ENCODE measurements at places on chromosomes 11 and 22.

- peak; percentile 13 for DNase-seq
These were observed 173.4 kb upstream of the SESN3 start for GRCh38 chr11:95404370-95404769.

- no peak for DNase-seq
These were observed 13.5 kb downstream of the DCPS start for GRCh38 chr11:126317432-126317755.

DNA sequence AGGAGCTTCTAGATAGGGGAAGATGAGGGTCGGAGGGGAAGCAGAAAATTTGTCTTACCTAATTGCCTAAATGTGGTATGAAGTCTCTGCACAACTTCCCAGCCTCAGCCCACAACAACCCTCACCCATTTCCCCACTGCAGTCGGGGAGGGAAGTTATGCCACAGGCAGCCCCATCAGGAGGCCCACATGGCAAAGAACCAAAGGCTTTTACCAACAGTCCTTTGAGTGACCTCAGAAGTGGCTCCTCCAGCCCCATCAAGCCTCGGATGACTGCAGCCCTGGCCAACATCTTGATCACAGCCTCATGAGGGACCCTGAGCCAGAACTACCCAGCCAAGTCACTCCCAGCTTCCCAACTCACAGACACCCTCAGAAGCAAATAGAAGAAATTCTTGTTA is 54.8 kb downstream of the CHST1 start:
- no peak for DNase-seq

- no peak for DNase-seq
These were observed 24.2 kb upstream of the OR6X1 start for GRCh38 chr11:123778511-123778910.

- no peak for DNase-seq
These were observed 90.1 kb downstream of the PHF21B start for GRCh38 chr22:44919691-44920090.

DNA sequence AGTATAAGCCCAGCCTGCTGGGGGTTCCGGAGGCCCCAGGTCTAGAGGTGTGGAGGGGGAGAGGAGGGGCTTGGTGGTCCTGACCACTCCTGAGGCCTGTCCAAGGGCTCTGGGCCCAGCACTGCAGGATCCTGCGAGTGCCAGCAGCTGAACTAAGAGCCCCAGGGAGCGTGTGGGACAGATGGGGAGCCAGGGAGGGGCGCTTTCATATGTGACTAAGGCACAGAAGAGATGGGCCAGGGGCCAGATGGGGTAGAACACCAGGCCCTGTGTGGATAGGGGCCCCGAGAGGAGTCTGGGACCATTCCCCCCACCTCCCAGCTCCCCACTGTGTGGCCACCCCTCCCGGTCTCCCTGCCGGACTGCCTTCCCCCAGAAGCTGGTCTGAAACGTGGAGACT is 18.4 kb downstream of the MAFF start:
- DNase-seq, result no peak

DNA sequence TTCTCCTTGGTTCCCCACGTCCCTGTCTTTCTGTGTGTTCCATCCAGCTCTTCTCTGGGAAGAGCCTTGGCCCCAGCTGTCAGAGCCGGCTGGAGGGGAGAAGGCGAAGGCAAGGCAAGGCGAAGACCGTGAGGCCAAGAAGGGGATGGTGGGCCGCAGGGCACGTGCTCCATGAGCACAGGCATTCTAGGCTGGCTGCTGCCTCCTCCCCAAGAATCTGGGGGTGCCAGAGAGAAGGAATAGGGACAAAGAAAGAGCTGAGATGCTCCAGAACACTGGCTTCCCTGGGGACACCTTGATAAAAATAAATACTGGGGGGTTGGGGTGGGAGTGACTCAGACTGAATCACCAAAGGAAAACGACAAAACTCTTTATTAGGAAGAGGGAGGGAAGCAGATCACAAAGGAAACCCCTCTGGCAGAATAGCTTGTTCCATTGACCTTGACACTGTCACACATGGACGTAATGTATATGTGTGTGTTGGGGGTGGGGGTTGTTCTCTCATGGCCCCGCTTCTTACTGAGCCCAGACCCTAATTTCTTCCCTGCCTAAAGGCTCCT is 52.5 kb downstream of the NECTIN1 start:
- DNase-seq, result no peak

DNA sequence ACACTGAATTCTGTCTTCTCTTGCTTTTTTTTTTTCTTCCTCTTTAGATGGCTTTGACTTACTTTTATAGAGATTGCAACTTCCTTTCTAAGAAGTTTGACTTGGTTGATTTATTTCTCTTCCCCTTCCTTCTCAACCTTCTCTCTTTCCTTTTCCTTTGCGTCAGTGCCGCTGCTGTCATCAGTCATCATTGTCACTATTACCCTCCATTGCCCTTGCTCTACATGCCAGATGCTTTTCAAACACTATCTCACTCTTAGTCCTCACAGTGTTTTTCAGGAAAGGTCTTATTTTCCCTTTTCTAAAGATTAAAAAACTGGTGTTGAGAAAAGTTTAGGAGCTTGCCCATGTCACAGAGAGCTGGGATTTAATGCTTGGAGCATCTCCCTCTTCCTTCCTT is 74.7 kb upstream of the C11orf87 start:
- no peak for DNase-seq

DNA sequence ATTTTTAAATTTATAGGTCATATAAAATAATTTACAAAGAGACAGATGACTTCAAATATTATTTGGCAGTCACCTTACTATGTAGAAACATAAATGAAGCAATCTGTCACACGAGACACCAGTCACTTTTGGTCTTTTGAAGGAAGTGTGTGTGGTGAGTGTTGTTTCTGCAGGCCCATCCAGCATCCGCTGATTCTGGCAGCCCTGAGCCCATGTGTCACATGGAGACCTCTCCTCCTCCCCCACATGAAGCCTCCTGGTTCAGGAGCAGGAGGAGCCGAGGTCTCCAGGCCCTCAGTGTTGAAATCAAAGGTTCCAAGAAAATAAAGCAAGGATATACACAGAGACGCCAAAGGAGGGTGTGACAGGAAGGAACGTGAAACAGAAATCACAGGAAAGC is 60.1 kb downstream of the ARFGAP3 start:
- no peak for DNase-seq
